Mesendoderm (in vitro differentiated cells): ENCODE measurements at places on chromosomes 11 and 22.
A peak's percentile ranks its signal among the peaks of the same experiment; 100 is the strongest.

DNA sequence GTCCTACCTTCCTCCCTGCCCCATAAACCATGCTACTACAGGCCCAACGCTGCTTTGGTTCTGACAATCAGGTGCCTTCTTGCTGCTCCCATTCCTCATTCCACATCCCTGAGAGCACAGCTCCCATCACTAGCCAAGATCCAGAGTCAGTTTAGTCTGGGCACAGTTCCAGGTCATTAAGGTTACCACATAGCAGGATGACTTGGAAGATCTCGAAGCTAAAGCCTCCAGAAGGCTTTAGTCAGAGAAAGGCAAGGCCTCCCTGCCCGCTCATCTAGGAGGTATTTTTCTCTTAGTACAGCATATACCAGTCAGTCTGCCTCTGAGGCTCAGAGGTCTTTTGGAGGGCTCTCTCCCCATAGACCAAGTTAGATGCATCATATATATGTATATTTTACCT lies 30.3 kb downstream of the TRIM66 start:
- H3K27ac ChIP-seq, result no peak overlapping the region
- no peak overlapping the region for H3K4me3 ChIP-seq
- peaks cover 3% of the 10 kb centered on the region for H3K4me1 ChIP-seq
- no peaks in the 10 kb centered on the region for H3K27me3 ChIP-seq
- no peak for DNase-seq
- no peaks in the 10 kb centered on the region for H3K36me3 ChIP-seq

- no peaks in the 10 kb centered on the region for H3K27me3 ChIP-seq
- no peak overlapping the region for H3K27ac ChIP-seq
- H3K4me1 ChIP-seq, result no peaks in the 10 kb centered on the region
- H3K36me3 ChIP-seq, result no peaks in the 10 kb centered on the region
- H3K4me3 ChIP-seq, result no peak overlapping the region
These were observed 14.7 kb upstream of the GNAZ start for GRCh38 chr22:23055449-23056179.

DNA sequence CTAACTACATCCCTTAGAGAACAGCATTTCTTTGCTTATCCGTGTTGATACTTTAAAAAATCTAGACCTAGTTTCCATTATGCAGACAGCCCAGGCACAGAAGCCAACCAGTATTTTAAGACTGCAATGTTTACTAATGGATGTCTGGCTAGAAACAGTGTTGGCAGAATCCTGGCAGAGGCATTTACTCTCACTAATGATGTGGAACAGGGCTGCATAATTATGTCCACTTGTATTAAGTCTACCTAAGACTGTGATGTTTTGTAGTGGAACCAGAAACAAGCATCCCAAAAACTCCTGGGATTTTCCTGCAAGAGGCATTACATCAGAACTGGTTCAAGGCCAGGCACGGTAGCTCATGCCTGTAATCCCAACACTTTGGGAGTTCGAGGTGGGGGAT lies 50.2 kb upstream of the PICALM start:
- H3K36me3 ChIP-seq, result no peaks in the 10 kb centered on the region
- no peak overlapping the region for H3K4me3 ChIP-seq
- no peaks in the 10 kb centered on the region for H3K4me1 ChIP-seq
- no peak for DNase-seq
- H3K27me3 ChIP-seq, result no peaks in the 10 kb centered on the region
- no peak overlapping the region for H3K27ac ChIP-seq

DNA sequence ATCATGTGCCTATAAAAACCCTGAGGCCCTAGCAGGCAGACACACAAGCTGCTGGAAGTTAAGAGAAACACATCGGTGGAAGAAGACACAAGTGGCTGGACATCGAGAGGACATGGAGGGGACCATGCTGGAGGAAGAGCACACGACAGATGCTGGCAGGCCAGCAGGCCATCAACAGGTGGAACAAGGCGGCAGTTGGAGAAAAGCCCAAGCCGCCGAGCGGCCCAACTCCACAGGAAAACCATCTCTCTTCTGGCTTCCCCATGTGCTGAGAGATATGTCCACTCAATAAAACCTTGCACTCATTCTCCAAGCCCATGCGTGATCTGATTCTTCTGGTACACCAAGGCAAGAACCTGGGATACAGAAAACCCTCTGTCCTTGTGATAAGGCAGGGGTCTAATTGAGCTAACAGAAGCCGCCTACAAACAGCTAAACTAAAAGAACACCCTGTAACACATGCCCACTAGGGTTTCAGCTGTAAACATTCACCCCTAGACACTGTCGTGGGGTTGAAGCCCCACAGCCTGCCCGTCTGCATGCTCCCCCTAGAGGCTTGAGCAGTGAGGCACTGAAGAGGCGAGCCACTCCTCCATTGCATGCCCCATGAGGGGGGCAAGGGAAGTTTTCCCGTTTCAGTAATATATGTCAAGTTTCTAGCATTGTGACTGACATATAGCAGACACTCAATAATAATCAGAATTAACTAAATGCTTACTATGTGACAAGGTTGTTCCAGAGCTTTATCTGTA lies 39.0 kb upstream of the MMP20 start:
- no peak overlapping the region for H3K4me3 ChIP-seq
- no peaks in the 10 kb centered on the region for H3K4me1 ChIP-seq
- H3K27me3 ChIP-seq, result no peaks in the 10 kb centered on the region
- DNase-seq, result peak; percentile 33
- no peak overlapping the region for H3K27ac ChIP-seq

DNA sequence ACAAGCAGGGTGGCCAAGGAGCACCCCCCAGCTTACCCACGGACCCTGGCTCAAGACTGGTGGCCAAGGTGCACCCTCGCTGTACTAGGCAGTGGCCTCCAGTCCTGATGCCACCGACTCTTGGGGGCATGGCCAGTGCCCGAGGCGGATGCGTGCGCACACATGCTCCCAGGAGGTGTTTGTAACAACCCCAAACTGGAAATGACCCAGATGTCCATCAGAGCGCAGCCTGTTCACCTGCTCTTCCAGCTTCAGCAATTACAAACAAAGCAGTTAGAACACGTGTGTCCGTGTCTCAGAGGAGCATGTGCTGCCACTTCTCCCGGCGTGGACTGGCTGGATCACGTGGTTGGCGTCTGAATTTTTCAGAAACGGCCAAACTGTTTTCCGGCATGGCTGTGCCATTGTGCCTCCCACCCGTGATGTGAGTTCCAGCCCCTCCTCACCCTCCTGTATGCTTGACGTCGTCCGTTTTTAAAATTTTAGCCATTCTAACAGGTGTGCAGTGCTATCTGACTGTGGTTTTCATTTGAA lies 7.1 kb upstream of the MUC6 start:
- H3K4me3 ChIP-seq, result no peak overlapping the region
- no peak overlapping the region for H3K27ac ChIP-seq
- no peak for DNase-seq
- no peaks in the 10 kb centered on the region for H3K4me1 ChIP-seq

DNA sequence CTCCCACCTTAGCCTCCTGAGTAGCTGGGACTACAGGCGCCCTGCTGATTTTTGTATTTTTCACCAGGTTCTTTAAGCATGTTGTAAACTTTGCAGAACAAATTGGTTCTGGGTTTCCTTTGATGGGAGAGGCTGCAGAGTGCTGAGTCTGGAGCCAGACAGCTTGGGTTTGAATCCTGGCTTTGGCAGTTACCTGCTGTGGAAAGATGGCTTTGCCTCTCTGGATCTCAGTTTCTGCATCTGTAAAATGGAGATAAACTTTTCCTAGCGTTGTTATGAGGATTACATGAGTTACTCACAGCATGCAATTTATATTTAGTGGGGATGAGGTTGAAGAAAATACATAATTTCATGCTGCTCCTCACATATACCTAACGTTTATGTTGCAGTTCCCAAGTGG lies 19.1 kb downstream of the ZNRF3 start:
- no peak overlapping the region for H3K27ac ChIP-seq
- no peak overlapping the region for H3K4me3 ChIP-seq
- H3K4me1 ChIP-seq, result peaks cover 20% of the 10 kb centered on the region

GRCh38 chr22:50434849-50435248 lies 40.0 kb downstream of the SBF1 start:
- DNase-seq, result no peak
- no peaks in the 10 kb centered on the region for H3K27me3 ChIP-seq
- H3K36me3 ChIP-seq, result peaks cover 4% of the 10 kb centered on the region
- H3K4me1 ChIP-seq, result no peaks in the 10 kb centered on the region
- no peak overlapping the region for H3K4me3 ChIP-seq

GRCh38 chr11:65471447-65471891 lies 27.4 kb upstream of the MALAT1 start:
- no peaks in the 10 kb centered on the region for H3K27me3 ChIP-seq
- H3K4me3 ChIP-seq, result no peak overlapping the region
- H3K27ac ChIP-seq, result no peak overlapping the region
- H3K4me1 ChIP-seq, result no peaks in the 10 kb centered on the region
- H3K36me3 ChIP-seq, result no peaks in the 10 kb centered on the region

- H3K27ac ChIP-seq, result no peak overlapping the region
- H3K27me3 ChIP-seq, result no peaks in the 10 kb centered on the region
These were observed 37.7 kb upstream of the ANO1 start for GRCh38 chr11:70040452-70040851.

GRCh38 chr22:42268852-42269410 lies 1.5 kb downstream of the TCF20 start:
- H3K36me3 ChIP-seq, result no peaks in the 10 kb centered on the region
- H3K4me1 ChIP-seq, result peaks cover 10% of the 10 kb centered on the region
- peak overlapping the region; percentile 96 for H3K27ac ChIP-seq
- peak overlapping the region; percentile 75 for H3K4me3 ChIP-seq
- no peak for DNase-seq

- H3K27me3 ChIP-seq, result no peaks in the 10 kb centered on the region
- DNase-seq, result no peak
- H3K4me1 ChIP-seq, result peaks cover 4% of the 10 kb centered on the region
- H3K27ac ChIP-seq, result no peak overlapping the region
- no peaks in the 10 kb centered on the region for H3K36me3 ChIP-seq
These were observed 118.1 kb upstream of the APOA1 start for GRCh38 chr11:116955548-116955947.

GRCh38 chr11:26914968-26915367 lies 78.9 kb upstream of the FIBIN start:
- H3K27ac ChIP-seq, result no peak overlapping the region
- no peak overlapping the region for H3K4me3 ChIP-seq
- no peaks in the 10 kb centered on the region for H3K4me1 ChIP-seq
- peak; percentile 14 for DNase-seq
- H3K36me3 ChIP-seq, result no peaks in the 10 kb centered on the region

DNA sequence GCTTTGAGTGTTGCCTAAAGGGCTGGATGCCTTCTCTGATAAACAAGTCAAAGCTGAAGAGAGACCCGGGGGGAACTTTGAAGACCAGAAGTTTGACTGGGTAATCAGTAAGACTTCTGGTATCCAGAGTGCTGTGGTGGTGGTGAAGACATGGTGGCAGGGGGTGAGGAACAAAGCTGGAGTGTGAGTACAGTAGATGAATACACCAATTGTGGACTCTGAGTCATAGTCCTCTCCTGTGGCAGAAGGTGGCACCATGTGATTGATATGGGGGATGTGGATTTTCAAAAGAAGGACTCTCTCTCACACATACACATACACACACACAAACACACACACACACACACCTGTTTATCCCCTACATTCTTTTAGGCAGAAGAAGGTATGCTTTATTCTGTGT lies 12.3 kb downstream of the MS4A6A start:
- no peak overlapping the region for H3K27ac ChIP-seq
- no peaks in the 10 kb centered on the region for H3K36me3 ChIP-seq
- no peaks in the 10 kb centered on the region for H3K4me1 ChIP-seq
- H3K27me3 ChIP-seq, result no peaks in the 10 kb centered on the region

DNA sequence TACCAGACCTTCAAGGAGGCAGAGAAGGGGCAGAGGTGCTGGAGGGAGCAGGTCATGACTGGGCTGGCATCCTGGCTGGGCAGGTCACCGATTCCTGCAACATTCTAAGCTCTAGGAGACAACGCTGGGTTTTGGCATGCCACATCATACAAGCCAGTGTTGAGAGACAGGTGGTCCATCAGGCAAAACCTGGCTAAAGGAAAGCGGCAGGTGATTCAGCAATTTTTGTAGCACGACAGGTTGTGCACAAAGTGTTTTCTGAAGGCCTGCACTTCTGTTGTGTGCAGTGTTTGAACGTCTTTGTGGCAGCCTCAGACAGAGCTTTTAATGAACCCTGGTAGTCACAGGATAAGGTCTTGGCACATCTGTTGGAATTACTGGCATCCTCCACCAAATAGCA lies 69.9 kb upstream of the BID start:
- H3K4me3 ChIP-seq, result no peak overlapping the region
- no peaks in the 10 kb centered on the region for H3K4me1 ChIP-seq
- H3K27ac ChIP-seq, result no peak overlapping the region
- no peaks in the 10 kb centered on the region for H3K27me3 ChIP-seq
- DNase-seq, result no peak

DNA sequence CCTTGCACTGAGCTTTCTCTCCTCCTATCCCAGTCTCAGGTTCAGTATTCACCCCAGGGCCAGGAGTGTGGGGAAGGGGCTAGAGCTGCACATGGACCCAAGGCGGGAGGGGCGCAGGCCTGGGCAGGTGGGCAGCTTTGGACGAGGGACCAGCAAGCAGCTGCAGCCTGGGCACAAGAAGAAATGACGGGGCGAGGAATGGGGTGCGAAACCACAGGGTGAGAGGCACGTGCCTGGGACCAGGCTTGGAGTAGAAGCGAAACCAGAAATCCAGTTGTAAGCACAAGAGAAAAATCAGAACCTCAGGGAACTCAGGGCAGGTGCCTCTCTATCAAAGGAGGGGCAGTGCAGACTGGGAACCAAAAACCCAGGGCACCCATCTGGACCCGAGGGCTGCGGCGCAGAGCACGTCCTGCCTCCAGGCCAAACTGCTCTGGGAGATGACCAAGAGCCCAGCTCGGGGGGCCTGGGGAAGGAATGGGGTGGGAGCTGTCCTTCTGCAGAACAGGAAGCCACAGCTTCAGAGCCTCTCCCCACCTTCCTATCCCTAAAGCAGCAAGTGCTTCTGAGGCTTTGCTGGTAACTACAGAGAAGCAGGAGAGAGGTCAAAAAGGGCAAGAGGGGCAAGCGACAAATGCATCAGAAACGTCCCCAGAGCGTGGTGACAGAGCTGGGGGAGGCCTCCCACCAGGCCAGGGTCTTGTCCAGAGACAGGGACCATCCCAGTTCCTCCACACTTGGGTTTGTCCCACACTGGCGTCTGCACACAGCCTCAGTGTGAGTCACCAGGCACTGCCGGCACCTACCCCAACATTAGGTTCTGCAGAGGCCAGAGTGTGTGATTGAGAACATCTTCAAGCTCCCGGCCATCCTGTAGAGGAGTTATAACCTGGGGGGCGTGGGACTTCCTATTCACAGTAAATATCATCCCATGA lies 18.3 kb upstream of the TMPRSS4 start:
- no peak overlapping the region for H3K27ac ChIP-seq
- no peak overlapping the region for H3K4me3 ChIP-seq
- no peaks in the 10 kb centered on the region for H3K36me3 ChIP-seq
- no peak for DNase-seq

GRCh38 chr11:1574933-1575242 lies 2.8 kb upstream of the DUSP8 start:
- H3K4me3 ChIP-seq, result no peak overlapping the region
- H3K27ac ChIP-seq, result no peak overlapping the region
- H3K36me3 ChIP-seq, result no peaks in the 10 kb centered on the region
- H3K27me3 ChIP-seq, result peaks cover 16% of the 10 kb centered on the region

DNA sequence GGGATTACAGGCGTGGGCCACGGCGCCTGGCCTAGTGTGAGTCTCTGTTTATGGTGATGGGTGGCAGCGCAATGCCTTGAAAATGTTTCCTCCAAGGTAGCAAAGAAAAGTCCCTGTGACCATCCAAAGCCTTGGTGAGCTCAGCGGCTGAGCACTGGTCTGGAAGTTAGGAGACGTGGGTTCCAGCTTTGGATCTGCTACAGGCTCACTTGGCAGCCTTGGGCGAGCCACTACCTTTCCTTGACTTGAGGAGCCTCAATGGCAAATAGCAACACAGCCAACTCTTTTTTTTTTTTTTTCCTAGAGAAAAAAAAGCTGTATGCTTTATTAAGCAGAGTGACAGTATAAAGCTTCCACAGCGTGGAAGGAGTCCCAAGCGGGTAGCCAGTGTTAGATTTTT lies 61.3 kb upstream of the RASD2 start:
- no peak for DNase-seq
- H3K27me3 ChIP-seq, result no peaks in the 10 kb centered on the region
